ENCODE measurements at places on chromosomes 6 and 20.

- DNase-seq: no peak
These were observed 19.9 kb upstream of the HFE start for GRCh38 chr6:26067367-26067766.

GRCh38 chr20:41572010-41572572 lies 46.1 kb downstream of the CHD6 start:
- DNase-seq: no peak

- no peak for DNase-seq
These were observed 708.4 kb upstream of the CITED2 start for GRCh38 chr6:140082867-140083297.

GRCh38 chr6:163793011-163793983 lies 378.8 kb downstream of the QKI start:
- no peak for DNase-seq

DNA sequence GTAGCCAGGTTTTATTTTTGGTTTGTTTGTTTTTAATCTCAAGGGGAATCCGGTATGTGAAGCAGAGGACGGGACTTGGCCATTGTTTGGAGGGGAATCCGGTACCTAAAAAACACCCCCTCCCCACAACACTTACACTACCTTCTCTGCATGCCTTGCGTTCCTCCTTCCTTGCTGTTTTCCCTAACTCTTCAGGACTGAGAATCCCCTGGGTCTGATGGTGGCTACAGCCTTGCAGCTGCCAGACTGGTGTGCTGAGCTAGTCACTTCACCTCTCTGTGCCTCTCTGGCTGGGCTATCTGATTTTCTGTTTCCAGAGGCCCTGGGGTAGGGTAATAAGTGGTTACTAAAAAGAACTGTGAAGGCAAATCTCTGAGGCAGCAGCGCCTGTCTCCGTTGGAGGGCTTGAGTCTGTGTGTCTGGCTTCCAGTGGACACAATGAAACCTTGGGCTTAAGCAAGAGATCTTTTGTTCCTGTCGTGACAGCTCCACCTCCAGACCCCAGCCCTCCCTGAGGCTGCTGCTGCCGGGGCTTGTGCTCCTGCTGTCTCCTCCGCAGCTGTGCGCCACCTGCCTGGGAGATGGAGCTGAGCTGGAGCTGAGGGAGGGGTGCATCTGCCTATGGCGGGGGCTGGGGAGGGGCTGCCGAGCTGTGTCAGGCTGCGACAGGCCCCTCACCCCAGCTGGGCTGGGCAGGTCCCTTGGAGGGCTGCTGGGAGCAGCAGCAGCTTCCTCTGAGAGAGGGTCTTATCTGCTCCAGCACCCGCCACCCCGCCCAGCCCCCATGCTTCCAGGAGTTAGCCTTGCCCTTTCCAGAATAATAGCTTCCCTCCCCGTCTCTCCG lies 65.8 kb upstream of the CCDC167 start:
- peak; percentile 19 for DNase-seq

DNA sequence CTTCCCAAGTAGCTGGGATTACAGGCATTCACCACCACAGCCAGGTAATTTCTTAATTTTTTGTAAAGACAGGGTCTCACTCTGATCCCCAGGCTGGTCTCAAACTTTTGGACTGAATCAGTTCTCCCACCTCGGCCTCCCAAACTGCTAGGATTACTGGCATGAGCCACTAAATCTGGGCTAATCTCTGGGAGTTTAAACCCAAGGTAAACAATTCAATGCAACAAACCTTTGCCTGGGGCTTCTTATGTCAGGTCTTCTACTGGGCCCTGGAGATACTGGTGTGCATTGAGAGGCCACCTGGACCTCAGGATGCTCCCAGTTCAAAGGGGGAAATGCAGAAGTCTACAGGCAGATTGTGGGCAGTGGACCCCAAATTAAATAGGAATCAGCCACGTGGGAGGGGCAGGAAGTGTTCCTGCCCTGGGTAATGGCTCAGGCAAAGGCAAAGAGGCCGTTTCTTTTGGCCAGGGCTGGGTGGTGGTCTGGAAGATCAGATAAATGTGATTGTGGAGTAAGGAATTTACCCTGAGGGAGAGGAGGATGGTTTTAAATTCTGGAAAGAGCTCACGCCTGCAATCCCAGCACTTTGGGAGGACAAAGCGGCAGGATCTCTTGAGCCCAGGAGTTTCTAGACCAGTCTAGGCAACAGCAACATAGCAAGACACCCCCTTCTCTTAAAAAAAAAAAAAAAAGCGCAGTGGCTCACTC lies 1.3 kb upstream of the MYBL2 start:
- no peak for DNase-seq

DNA sequence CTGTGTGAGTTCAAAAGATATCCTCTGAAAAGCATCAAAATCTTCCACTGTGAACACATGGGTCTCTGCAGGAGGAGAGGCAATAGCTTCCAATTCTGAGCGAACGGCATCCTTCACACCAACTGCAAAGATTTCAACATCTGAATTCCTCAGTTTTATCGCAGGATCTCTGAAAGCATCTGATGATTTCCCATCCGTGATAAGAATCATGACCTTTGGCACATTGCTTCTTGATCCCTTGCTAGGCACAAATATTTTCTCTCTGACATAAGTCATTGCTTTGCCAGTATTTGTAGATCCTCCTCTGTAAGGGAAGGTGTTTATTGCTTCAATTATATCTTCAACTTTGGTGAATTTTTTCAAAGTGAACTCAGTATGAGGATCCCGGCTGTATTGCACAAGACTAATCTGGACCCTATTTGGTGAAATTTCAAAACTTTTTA lies 22.7 kb downstream of the COL12A1 start:
- no peak for DNase-seq

- no peak for DNase-seq
These were observed 80.2 kb downstream of the MAP7 start for GRCh38 chr6:136470044-136470443.

DNA sequence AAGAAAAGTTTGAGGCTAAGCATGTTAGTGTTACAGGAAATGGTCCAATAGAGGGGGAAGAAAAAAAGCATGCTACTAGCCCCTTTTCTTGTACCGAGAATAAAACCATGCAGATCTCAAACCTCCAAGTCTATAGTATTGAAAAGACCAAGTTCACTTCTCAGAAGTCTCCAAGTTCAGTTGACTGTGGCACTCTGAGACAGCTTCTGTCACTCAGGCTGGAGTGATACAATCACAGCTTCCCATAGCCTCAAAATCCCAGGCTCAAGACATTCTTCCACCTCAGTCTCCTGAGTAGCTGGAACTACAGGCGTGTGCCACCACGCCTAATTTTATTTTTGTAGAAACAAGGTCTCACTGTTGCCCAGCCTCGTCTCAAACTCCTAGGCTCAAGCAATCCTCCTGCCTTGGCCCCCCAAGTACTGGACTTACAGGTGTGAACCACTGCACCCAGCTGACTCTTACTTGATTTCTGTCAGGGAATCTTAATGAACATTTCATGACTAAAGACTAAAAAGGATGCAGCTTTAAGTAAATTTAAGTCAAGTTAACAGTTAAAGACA lies 16.2 kb downstream of the C6orf62 start:
- DNase-seq: no peak

DNA sequence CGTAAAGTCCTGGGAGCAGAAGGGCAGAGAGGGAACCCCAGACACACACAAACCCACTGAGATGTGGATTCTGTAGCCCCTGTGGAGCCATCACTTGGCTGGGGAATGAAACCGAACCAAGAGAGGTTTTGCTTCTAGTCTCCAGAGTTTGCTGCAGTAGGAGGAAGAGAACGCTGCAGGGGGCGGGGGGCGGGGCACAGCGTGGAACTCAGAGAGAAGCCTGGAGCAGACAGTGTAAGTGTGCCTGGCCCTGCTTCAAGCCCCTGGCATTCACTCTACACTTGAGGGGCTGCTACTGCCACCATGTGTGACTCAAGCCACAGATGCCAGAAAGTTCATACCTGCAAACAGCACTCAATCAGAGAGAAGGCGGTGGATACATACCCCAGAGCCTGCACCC lies 18.9 kb downstream of the GABRR1 start:
- no peak for DNase-seq

DNA sequence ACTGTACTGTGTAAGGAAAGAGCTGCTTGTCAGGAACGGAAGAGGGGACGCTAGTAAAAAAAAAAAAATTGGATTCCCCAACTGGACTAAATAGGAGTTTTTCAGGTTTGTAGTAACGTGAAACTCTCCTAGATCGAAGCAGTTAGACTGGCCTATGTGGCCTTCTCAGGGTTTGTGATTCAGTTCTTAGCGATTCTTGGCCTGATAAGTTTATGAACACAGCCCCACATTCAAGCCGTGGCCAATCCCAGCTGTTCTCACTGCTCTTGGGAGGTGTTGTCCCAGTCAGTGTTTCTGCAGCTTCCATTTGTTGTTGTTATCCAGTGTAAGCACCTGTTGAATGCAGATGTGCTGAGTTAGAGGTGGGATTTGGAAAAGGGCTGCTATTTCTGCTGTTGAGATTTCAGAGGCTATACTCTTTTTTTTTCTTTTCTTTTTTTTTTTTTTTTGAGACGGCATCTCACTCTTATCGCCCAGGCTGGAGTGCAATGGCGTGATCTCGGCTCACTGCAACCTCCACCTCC lies 29.7 kb downstream of the TAF8 start:
- no peak for DNase-seq

GRCh38 chr6:43703512-43704429 lies 16.2 kb upstream of the MRPS18A start:
- DNase-seq: no peak

GRCh38 chr6:107154131-107154800 lies 39.0 kb upstream of the BEND3 start:
- DNase-seq: no peak

GRCh38 chr6:44094403-44095242 lies 32.6 kb downstream of the MRPL14 start:
- DNase-seq: no peak

DNA sequence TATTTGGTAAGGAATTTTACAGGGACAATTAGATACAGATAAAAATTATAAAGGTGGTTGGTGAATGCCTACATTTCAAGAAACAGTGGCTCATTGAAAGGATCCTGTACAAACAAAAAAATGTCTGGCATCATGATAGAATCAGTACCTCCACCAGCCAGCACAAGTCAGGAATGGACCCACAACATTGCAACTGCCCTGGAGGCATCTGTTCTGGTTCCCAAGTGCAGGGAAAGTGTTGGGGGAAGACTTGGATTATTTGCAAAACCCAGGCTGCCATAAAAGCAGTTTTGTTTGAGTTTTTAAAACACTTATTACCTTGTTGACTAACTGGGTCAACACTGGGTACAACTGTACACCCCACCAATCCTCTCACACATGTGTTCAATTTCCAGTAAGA lies 24.3 kb downstream of the ARHGAP40 start:
- no peak for DNase-seq

- no peak for DNase-seq
These were observed 11.2 kb downstream of the TRIM40 start for GRCh38 chr6:30147096-30147495.

GRCh38 chr6:34953061-34954025 lies 64.3 kb downstream of the ANKS1A start:
- DNase-seq: no peak

DNA sequence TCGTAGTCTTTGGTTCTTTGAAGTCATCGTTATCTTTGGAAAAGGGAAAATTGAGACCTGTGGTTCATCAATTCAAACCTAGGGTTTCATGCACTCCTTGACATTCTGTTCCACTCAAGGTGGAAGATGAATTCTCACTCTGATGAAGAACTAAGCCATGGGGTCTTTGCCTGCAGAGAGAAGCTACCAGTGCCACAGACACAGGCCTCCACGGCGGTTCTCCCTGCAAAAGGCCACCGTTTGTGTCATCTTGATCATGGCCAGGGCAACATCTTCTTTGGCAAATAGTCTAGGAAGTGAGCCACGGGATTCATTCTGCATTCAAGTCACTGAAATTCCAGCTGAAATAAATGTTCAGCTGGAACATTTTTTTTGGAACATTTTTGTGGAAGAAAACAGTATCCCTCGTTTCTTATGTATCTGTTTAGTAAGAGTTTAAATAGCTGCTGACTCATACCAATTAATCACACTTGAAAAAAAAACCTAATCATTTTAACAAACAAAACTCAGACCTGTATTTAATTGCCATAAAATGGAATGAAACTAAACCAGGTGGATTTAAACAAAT lies 206.0 kb upstream of the FOXQ1 start:
- DNase-seq: no peak

GRCh38 chr6:136464148-136464547 lies 86.1 kb downstream of the MAP7 start:
- no peak for DNase-seq

DNA sequence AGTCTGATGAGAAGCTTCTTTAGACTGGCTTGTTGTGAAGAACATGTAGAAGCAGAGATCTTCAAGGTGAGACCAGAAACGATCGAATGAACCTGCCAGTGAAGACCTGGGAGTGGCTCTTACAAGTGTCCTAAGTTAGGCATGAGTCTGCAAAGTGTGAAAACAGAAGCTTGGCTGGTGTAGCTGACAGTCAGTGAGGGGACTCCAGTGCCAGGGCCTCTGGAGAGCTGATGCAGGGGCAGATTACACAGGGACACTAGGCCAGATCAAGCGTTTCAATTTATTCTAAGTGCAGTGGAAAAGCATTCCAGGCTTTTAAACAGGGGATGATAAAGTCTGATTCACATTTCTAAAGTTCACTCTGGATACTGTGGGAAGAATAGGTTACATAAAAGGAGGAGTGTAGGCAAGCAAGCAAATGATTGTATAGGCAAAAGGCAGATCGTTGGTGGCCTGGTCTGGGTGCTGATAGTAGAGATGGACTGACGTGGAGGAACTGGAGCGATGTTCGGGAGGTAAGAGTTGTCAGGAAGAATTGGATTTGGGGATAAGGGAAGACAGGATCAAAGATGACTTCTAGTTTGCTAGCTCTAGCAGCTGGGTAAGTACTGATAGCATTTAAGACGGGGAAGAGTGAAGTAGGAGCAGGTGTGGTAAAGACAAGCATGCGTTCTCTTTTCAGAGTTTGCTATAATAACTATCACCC lies 133.5 kb downstream of the MAN1A1 start:
- no peak for DNase-seq

DNA sequence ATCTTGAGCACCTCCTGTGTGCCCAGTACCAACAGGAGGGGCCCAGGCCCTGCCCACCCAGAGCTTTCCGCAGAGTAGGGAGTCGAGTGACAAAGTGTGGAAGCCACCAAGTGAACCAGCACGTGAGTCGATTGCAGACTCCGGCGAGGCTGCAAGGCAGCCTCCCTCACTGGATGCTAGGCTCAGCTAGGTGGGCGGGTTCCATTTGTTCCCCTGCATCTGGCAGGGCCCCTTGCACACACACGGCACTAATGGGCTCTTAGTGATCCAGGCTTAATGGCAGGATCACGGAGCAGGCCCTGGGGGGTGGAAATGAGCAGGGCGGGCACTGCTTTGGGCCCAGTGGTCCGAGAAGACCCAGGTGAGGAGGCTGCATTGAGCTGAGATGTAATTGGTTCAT lies 140.4 kb downstream of the PHACTR3 start:
- DNase-seq: no peak

DNA sequence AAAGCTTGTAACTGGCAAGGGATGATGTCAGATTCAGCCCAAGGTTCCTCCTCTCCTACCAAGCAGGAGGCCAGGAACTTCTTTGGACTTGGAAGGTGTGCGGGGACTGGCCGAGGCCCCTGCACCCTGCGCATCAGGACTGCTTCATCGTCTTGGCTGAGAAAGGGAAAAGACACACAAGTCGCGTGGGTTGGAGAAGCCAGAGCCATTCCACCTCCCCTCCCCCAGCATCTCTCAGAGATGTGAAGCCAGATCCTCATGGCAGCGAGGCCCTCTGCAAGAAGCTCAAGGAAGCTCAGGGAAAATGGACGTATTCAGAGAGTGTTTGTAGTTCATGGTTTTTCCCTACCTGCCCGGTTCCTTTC lies 14.4 kb downstream of the TNFAIP3 start:
- no peak for DNase-seq

GRCh38 chr6:137697267-137697938 lies 169.7 kb upstream of the TNFAIP3 start:
- no peak for DNase-seq

Measured in NCI-H2081 treated with DMSO at 0.1 percent for 48 hours (cell line).